ENCODE measurements at places on chromosomes 16 and 17.

- DNase-seq: no peak
Measured at GRCh38 chr16:84868829-84869472, 49.2 kb downstream of the CRISPLD2 start.

GRCh38 chr17:50618300-50618699, 16.4 kb upstream of the ABCC3 start:
- DNase-seq: no peak

GRCh38 chr17:76538281-76538931, 897 bp upstream of the CYGB start:
- DNase-seq: no peak

GRCh38 chr16:10561425-10561824, 19.0 kb downstream of the EMP2 start:
- DNase-seq: no peak

- no peak for DNase-seq
Measured at GRCh38 chr17:37261286-37261685, 114.5 kb upstream of the C17orf78 start.

DNA sequence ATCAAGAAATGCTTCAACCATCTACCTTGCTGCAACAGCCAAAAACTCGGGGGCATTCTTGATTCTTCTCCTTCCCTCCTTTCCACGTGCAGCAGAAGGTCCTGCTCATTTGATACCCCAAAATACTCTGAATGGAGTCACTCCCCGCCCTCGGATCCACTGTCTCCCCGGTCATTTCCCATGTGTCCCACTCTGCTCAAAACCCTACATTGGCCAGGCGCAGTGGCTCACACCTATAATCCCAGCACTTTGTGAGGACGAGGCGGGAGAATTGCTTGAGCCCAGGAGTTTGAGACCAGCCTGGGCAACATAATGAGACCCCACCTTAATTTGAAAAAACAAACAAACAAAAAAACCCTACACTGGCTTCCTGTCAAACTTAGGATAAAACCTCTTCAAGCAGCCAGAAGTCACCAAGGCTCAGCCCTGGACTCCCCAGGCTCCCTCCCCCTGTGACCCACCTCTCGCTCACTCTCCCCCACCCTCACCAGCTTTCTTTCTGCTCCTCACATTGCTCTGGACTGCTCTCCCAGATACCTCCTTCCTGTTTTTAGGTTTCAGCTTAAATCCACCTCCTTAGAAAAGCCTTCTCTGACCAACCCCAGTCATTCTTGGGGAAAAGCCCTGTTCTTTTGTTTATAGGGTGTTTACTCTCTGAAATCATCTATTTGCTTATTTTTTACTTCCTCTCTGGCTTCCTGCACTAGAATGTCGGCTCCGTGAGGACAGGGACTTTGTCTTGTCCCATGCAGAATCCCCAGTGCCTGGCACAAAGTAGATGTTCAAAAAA, 2.8 kb downstream of the SLC13A2 start:
- DNase-seq: no peak

DNA sequence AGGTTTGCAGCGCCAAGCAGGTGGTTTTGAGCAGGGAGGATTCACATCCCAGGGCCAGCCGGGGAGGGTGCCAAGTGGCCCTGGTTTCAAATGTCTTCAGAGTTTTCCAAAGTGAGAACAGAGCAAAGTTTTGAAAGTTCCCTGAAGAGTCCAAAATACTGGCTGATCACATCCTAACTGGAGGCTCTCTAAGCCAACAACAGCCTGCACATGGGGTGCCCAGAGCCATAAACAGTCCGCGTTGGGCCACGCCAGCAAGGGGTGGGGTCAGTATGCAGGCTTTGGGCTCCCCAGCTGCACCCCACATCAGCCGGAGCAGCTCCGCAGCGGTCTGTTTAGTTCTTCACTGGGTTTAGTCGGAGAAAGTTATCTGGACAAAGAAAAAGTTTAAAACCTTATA, 150.9 kb downstream of the C16orf95 start:
- DNase-seq: no peak

GRCh38 chr17:77392376-77393273, 251.9 kb downstream of the SEC14L1 start:
- DNase-seq: no peak

DNA sequence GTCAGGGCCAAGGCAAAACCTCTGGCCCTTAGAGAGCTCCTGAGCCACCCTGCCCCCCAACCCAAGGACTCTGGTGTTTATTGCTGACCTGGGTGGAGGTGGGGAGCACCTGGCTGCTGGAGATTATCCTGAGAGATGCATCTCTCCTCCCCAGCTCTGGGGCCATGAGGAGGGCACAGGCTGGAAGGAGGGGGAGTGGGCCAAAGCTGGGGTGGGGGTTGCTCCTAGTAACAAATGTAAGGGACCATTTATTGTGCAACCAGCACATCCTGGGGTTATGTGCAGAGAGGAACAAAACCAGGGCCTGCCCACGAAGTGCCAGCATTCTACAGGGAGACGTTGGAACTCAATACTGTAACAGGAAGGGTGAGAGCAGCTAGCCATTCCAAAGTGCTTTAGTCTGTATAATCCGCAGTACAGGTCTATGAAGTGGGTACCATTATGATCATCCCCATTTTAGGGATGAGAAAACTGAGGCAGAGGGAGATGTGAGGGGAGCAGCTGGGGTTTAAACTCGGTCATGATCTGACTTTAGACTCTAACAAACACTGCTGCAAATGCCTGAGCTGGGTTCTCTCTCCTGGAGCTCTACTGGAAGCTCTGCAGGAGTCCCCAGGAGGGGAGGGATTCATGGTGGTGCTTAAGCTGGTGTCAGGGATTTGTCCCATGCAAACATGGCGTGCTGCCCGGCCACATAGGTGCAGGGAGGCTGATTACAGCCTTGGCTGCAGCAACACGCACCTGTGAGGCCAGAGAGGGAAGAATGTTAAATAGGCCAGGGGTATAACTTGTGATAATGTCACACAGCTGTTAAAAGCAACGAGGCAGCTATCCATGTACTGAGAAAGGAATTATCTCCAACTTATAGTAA, 1.4 kb upstream of the RHBDF2 start:
- DNase-seq: no peak

DNA sequence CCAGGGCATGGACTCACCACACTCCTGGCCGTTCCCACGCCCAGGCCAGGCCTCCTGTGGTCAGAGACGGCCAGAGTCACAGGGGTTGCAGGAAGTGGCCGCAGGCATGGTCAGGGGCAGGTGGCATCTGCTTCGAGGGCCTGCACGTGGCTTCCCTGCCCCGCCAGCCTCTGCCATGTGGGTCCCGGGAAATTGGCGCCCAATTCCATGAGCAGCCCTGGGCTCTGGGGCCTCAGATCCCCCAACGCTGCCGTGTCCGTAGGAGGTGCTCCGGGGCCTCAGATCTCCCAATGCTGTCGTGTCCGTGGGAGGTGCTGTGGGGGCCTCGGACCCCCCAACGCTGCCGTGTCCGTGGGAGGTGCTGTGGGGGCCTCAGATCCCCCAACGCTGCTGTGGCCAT, 9.7 kb upstream of the SSTR5 start:
- no peak for DNase-seq

DNA sequence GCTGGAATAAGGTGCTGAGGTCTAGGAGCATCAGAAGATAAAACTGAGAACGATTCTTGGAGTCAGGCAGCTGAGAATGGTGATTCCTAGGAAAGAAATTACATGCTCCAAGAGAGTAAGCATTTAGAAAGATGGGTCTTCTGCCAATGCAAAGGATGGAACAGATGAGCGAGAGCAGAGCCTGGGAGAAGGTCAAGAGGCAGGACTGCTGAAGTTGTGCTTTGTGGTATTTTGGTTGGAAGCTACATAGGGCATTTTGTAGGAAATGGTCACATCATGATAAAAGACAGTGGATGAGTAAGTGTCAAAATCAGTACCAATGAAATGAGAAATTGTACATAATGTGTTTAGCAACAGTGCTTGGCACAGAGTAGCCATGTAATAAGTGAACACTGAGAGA, 1.4 kb upstream of the CRYM start:
- DNase-seq: no peak

GRCh38 chr17:76924345-76925342, 56.4 kb downstream of the MGAT5B start:
- DNase-seq: peak; percentile 6

DNA sequence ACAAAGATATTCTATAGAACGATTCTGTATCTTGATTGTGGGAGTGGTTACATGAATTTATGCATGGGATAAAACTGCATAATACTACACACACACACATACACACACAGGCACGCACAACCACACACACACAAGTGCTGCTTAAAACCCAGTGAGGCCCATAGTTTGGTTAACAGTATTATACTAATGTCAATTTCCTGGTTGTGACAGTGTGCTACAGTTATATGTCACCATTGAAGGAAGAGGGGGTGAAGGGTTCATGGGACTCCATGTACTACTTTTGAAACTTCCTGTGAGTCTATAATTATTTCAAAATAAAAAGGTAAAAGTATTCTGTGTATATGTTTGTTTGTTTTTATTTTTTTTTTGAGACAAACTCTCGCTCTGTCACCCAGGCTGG, 8.1 kb downstream of the ZC3H7A start:
- no peak for DNase-seq

DNA sequence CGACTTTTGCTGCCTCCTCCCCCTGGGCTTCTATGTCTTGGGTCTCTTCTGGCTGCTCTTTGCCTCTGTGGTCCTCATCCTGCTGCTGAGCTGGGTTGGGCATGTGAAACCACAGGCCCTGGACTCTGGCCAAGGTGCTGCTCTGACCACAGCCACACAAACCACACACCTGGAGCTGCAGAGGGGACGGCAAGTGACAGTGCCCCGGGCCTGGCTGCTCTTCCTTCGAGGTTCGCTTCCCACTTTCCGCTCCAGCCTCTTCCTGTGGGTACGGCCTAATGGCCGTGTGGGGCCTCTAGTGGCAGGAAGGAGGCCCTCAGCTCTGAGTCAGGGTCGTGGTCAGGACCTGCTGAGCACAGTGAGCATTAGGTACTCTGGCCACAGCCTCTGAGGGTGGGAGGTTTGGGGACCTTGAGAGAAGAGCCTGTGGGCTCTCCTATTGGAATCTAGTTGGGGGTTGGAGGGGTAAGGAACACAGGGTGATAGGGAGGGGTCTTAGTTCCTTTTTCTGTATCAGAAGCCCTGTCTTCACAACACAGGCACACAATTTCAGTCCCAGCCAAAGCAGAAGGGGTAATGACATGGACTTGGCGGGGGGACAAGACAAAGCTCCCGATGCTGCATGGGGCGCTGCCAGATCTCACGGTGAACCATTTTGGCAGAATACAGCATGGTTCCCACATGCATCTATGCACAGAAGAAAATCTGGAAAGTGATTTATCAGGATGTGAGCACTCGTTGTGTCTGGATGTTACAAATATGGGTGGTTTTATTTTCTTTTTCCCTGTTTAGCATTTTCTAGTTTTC, 2.3 kb downstream of the GP1BA start:
- peak; percentile 8 for DNase-seq

GRCh38 chr16:3596101-3596861, 15.1 kb downstream of the SLX4 start:
- no peak for DNase-seq

DNA sequence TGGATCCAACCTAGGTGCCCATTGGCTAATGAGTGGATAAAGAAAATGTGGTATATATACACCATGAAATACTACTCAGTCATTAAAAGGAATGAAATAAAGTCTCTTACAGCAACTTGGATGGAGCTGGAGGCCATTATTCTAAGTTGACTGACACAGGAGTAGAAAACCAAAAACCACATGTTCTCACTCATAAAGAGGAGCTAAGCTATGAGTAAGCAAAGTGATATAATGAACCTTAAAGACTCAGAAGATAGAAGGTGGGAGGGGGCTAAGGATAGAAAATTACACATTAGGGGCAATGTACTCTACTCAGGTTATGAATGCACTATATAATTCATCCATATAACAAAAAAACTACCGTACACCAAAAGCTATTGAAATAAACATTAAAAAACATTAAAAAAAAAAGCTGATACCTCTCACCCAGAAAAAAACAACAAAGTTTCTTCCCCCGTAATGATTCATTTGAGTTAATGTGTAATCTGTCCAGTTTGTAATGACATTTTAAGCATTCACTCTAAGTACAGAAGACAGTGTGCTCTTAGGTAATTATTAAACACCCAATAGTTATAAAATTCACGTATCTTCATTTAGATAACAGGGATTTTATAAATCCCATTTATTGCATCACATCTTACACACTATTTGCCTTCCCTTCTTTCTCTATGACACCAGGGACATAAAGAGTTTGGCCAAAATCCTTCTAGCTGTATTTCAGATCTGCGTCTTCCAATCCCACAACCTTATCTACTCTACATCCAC, 941.5 kb downstream of the CDH11 start:
- DNase-seq: no peak

DNA sequence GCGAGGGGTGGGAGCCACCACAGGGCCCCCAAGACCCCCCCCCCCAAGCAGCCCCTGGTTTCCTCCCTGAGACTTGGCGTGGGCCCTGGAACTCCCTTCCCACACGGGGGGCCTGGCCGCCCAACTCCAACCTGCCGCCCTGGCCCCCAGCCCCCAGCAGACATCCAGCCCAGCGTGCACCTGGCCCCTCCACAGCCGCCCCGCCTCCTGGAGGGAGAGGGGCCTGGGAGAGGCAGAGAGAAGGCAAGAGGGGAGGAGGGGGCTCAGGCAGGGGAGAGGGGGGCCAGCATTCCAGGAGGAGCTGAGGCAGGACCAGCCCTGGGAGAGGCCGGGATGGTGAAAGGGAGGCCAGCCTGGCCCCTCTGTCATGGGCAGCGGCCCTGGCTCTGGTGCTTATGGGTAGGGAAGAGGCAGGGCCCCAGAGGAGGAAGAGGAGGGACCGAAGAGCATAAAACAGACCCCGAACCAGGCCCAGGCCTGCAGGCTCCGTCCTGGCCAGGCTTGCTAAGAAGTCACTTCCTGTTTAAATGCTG, 16.7 kb downstream of the IL34 start:
- DNase-seq: no peak

DNA sequence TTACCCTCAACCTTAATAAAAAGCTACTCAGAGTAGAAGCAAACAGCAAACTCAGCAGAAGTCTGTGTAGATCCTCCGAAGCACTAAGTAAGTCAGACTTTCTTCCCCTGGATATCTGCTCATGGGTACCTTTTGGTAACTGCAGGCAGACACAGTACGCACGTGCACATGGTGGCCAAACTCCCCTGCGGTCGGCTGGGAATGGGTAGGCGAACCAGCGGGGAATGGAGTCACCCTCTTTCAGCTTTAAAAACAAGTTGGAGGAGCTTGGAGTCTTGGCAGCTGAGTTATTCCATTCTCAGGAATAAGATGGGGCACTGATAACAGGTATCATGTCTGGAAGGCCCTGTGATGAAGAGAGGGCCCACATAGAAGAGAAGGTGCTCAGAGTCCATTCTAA, 16.3 kb downstream of the CYB561 start:
- DNase-seq: no peak

GRCh38 chr16:48479329-48479728, 94.1 kb upstream of the SIAH1 start:
- DNase-seq: no peak
